Activated CD8-positive, alpha-beta memory T cell treated with anti-CD3 and anti-CD28 coated beads, Interleukin-2, amount 10 ng/mL, durations not matched to agents 7 days and 5 days (primary cell): ENCODE measurements at places on chromosomes 3 and 15. TPM values are rescaled to one million over a fixed set of nuclear protein-coding genes. Genes with fewer than 3 reads are reported as not detected.

GRCh38 chr15:35519541-35520149 is 26.3 kb downstream of the DPH6 start:
- no peak for DNase-seq

DNAJA4 gene
- total RNA-seq, result 35.8 TPM

ALDH1L1 gene
- total RNA-seq, result not detected

- DNase-seq, result no peak
Measured at GRCh38 chr3:64188810-64189560, 36.3 kb downstream of the PRICKLE2 start.

GRCh38 chr3:132228923-132229322 is 88.3 kb upstream of the ACP3 start:
- DNase-seq, result no peak

- DNase-seq, result no peak
Measured at GRCh38 chr15:56739964-56740640, 6.8 kb upstream of the ZNF280D start.

ISG20 gene
- 155 TPM for total RNA-seq

- no peak for DNase-seq
Measured at GRCh38 chr3:36697229-36698001, 66.9 kb downstream of the DCLK3 start.

- no peak for DNase-seq
Measured at GRCh38 chr3:188126276-188126675, 27.7 kb upstream of the LPP start.

DNA sequence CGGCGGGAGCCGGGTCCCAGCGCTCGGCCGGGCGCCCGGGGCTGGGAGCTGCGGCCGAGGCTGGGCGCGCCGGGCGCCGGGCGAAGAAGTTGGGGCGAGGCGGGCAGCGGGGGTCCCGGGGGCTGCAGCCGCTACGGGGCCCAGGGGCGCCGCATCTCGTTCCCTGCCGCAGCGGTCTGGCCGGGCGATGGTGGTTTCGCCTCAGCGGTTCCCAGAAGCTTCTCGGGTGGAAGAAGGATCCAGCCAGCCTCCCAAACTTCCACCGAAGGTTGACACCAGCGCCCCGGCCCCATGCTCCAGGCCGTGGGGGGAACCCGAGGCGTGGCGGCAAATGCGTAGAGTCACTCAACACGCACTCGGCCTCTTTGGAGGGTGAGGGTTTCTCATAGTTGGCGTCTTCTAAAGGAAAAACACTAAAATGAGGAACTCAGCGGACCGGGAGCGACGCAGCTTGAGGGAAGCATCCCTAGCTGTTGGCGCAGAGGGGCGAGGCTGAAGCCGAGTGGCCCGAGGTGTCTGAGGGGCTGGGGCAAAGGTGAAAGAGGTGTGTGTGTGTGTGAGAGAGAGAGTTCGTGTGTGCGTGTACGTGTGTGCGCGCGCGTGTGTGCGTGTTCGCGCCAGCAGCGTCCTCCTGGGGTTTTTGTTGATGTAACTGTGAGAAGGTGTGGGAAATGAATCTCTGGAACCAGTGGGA is 940 bp downstream of the BOC start:
- no peak for DNase-seq

DNA sequence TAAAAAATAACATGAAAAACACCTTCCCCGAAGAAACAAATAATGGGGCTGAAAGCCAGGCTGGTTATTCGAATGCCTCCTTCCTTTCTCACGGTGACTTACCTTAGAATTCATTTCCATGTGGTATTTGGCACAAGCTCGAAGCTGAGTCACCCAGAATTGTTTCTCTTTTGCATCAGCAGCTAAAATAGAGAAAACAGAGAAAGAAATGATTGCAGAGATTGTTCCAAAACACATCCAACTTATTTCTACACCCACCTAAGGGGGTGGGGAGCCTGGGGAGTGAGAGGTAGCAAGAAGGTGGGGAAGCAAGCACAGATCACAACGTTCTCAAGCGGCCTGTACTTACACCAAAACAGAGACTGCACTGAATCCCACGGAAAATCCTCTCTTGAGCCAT is 104.7 kb downstream of the OSBPL10 start:
- no peak for DNase-seq

CLDN18 gene
- not detected for total RNA-seq

DNA sequence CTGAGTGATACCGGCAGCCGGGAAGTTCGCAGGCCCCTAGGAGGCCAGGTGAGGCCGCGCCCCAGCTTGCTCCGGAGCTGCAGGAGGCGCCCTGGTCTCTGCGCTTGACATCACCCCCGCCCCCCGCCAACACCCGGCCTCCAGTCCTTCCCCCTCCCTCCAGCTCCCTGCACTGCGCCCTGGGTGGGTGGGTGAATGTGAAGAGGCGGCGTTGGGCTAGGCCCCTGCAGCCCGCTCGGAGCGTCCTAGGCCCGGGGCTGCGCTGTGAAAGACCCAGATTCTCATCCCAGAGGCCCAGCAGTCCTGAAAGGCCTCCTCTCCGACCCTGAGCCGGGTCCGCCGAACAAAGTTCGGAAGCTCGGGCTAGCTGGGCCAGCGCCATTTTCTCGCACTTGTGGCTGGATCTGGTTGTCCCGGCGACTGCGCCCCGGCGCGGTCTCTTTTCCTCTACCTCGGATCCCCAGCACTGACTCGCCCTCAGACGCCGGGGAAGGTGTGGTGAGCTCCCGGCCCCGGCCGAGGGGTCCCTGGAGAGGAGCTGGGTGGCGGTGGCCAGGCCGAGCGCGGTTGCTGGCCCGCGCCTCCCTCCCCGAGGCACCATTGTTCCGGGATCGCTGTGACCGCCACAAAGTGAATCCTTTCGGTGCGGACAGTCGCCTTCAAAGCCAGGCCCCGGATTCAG is 12.9 kb downstream of the ZIC4 start:
- DNase-seq, result no peak

- DNase-seq, result peak; percentile 82
Measured at GRCh38 chr3:15804553-15805095, 6.8 kb upstream of the ANKRD28 start.

SLC24A5 gene
- total RNA-seq, result not detected

MUC4 gene
- 0.26 TPM for total RNA-seq

PRSS50 gene
- total RNA-seq, result not detected

SLC51B gene
- total RNA-seq, result not detected

DNA sequence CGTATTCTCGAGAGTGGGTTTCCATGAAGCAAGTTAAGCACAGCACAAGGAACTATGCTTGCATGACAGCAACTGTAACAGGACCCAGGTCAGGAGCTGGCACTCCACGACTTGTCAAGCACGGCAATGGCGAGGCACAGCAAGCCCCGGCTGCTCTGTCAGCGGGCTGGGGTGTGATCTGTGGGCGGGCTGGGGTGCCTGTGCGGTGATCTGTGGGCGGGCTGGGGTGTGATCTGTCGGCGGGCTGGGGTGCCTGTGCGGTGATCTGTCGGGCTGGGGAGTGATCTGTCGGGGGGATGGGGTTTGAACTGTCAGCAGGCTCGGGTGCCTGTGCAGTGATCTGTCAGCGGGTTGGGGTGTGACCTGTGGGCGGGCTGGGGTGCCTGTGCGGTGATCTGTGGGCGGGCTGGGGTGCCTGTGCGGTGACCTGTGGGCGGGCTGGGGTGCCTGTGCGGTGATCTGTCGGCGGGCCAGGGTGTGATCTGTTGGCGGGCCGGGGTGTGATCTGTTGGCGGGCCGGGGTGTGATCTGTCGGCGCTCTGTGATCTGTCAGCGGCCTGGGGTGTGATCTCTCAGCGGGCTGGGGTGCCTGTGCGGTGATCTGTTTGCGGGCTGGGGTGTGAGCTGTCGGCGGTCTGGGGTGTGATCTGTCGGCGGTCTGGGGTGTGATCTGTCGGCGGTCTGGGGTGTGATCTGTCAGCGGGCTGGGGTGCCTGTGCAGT is 205.7 kb downstream of the XXYLT1 start:
- no peak for DNase-seq

ERC2 gene
- not detected for total RNA-seq

- DNase-seq, result peak; percentile 83
Measured at GRCh38 chr15:64622410-64623260, 152.8 kb downstream of the RBPMS2 start.

TRH gene
- total RNA-seq, result not detected

DNA sequence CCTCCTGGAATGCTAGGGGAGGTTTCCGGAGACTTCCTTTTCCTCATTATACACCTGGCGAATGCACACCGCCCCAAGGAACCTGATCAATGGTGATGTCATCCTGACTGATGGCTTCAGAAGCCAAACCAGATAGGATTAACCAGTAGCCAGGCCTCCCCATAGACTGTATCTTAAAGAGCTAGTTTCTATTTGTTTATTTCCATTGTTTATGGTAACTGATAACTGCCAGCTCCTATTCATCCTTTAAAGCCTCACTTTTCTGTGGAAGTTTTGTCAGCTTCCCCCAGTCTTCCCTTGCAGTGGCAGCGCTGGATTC is at the start of gene MKRN2OS:
TSS of gene MKRN2OS (minus strand) at position 27 of the 319 bp plus-strand sequence. CDS start 35 bp downstream, outside the sequence.
- no peak for DNase-seq

GRCh38 chr3:158152186-158152585 is 42.3 kb downstream of the RSRC1 start:
- DNase-seq, result peak; percentile 47

DNA sequence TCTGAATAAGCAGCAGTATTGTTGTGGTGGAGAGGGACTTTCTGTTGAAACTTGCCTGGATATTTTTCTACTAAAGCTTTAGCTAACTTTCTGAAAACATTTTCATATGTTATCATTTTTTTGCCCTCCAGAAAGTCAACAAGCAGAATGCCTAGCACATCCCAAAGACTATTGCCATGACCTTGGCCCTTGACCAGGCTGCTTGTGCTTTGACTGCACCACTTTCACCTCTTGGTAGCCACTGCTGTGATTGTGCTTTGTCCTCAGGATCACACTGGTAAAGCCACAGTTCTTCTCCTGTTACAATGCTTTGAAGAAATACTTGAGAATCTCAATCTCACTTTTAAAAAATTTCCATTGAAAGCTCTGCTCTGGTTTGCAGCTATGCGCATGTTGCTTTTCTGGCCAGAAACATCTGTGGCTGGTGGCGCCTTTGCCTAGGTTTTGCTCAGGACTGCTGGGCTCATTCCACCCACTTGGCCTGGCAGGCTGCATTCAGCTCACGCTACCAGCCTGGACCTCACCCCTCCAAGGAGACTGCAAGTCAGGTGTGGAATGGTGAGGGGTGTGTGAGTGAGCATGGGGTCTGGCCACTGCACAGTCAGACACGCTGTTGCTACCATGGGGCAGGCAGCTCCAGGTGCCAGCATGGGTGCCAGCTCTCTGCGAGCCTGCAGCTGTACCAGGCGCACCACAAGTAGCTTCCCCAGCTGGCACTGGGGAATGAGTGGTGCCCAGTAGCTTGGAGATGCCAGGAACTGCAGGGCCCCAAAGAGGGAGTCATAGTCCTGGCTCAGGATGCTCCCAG is 89.8 kb upstream of the TNFSF10 start:
- no peak for DNase-seq

DZIP1L gene
- 0.56 TPM for total RNA-seq

AQR gene
- total RNA-seq, result 33.8 TPM

OTOL1 gene
- not detected for total RNA-seq

GLCE gene
- total RNA-seq, result 3.8 TPM

PLAAT1 gene
- not detected for total RNA-seq

DNA sequence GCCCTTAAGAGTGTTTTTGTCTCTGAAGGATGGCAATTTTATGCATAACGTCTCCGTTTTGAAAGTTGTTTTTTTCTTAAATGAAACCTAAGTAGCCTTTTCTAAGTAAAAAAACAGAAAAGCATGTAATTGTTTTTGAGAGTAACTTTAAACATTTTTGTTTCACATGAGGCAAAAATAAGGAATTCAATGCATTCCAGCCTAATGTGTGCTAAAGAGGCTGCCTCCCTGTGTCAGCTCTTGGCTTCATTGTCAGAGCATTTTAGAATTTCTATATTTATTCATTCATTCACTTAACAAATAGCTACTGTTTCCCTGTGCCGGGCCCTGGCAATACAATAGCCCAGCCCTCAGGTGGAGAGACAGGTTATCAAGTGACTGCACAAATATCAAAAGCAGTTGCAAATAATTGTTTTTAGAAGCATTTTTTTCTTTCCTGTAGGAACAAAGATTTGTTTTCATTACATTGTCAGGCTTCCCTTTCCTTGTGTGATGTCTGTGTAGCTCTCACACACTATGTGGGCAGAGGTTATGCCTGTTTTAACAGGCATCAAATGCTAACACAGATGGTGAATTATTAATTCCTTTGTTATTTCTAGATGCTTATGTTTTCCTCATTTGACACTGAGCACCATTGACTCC is 81.9 kb downstream of the CCK start:
- DNase-seq, result no peak

DNA sequence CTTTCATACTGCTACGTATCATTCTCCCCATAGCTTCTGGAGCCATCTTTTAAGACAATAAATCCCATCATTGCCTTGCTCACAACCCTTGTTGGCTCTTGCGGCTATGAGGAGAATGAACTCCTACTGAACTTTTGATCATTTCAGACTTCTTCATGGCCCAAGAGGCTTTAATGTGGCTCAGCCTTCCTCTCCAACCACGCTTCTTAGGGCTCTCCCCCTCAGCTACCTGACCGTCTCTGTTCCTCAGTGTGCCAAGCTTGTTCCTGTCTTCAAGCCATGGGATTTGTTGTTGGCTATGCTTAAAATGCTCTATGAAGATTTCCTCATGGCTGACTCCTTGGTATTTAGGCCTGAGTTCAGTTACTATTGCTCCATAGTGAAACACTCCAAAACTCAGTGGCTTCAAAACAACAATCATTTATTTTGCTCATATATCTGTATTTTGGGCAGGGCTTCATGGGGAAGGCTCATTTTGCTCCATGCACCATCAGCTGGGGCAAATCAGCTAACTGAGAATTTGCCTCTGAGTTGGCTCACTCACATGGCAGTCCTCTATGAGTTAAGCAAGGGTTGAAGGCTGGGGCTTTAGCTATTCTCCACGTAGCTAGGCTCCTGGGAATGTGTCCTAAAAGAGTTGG is 47.5 kb downstream of the FOXL2 start:
- no peak for DNase-seq

HIGD2B gene
- total RNA-seq, result 0.53 TPM

- no peak for DNase-seq
Measured at GRCh38 chr3:31960793-31961431, 20.1 kb downstream of the OSBPL10 start.

DNA sequence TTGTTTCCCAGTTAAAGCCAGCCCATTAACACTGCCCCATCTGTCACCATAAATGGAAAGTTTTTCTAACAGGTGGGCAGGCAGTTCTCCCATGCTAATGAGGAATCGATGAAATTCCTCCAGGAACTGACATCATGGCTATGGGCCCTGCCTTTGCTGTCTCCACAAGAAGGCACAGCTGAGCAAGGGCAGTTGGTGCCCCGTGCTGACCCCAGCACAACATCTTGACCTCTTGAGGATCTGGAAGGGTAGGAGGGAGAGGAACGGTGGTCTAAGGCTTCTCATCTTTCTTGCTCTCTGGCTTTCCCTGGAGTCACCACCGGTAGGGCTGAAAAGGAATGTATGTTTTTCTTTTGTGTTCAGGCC is 46.7 kb downstream of the CHCHD6 start:
- DNase-seq, result no peak

GRCh38 chr15:29270169-29270955 is 740 bp upstream of the NSMCE3 start:
- no peak for DNase-seq

COPG1 gene
- total RNA-seq, result 130 TPM
